ENCODE measurements at places on chromosomes 6 and 20.
A peak's percentile ranks its signal among the peaks of the same experiment; 100 is the strongest.

GRCh38 chr20:38633577-38634093 lies 32.0 kb downstream of the ARHGAP40 start:
- DNase-seq = peak; percentile 56

GRCh38 chr20:56518721-56519398 lies 5.7 kb upstream of the FAM209A start:
- DNase-seq = no peak

DNA sequence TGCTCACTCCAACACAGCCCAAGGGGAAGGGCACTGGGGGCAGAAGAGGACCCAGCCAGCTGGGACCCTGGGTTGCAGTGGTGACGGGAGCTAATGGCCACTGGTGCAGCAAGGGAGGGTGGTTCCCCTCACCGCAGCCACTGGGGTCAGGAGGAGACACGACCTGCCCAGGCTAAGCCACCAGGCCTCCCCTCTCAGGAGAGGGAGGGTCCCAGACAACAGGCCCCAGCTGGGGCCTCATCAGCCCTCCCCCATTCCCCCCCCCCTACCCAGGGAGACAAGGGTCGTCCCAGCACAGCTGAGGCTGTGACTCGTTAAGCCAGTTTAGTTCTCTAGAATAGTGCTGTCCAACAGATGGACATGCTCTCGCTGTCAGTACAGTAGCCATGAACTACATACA lies 17.3 kb upstream of the MATN4 start:
- no peak for DNase-seq

DNA sequence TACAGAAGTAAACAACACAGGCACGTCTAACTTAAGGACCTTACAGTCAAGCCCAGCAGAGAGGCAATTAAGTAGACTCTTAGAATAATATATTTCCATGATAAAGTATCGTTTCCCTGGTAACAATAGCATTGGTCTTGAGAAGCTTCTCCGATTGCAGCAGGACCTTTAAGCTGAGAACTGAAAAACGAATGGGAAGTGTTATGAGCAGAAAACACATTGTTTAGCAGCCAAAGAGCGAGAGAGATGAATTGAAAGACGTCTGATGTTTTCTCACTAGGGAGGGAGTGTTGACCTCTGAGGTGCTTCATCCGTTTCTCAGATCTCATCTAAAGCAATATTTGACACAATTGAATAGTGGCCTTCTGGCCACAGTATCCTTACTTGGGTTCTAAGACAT lies 855 bp downstream of the BYSL start:
- peak; percentile 2 for DNase-seq

DNA sequence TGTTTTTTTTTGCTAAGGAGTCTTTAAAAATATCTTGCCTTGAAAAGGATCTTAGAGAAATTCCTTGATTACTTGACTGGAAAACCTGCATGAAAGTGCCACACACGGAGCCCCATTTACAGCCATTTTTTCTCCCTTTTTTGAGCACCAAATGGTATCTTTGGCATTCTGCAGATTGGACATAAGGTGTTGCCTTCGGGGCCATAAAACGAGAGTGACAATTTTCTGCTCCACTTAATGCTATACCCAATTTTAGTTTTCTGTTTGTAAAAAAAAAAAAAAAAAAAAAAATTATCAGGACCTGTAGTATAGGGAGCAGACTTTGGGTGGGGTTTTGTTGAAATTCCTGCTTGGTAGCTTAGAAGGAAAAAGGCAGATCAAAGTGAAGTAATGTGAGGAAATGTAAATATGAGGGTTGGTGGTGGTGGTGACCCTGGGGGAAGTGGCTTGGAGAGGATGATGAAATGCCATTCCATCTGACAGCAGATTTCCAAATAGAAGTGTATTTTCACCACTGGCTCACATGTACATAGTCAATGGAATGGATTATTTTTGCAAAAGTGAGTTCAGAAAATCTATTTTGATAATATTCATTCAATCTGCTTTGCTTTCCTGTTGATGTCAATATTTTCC lies 212.1 kb upstream of the SOX4 start:
- no peak for DNase-seq

- DNase-seq = no peak
Observed at GRCh38 chr20:50645253-50646068, 45.9 kb downstream of the RIPOR3 start.

DNA sequence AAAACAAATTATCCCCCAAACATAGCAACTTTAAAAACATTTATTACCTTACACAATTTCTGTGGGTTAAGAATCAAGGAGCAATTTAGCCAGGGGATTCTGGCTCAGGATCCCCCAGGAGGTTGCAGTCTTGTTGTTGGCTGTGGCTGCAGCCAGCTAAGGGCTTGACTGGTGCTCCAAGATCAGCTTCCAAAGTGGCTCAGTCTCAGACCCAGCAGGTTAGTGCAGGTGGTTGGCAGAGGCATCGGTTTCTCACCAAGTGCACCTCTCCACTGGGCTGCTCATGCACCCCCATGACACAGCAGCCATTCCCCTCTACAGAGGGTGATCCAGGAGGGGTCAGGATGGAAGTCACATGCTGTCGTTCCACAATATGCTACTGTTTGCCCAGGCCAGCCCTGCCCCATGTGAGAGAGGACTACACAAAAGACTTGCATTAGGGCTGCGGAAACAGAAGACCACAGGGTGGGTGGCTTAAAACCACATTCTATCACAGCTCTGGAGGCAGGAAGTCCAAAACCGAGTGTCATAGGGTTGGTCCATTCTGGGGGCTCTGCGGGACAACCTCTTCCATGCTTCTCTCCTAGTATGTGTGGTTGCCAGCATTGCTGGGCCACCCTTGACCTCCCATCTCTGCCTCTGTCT lies 125.8 kb downstream of the C6orf118 start:
- DNase-seq = no peak

DNA sequence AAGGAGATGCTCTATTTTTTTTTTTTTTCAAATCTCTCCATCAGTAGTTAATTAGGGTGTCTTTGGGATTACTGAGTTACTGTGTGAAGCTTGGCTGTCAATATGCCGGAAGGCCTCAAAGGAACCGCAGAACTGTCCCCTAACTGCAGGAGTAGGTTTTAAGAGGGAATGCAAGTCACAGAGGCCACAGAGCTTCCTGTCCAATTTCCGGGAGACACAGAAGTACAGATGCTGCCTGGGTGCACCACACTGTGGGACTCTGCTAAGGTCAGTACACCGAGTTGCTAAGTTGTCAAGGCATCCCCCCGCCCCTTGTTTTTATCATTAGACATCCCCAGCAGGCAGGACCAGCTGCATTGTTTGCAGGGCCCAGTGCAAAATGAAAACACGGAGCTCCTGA lies 120.2 kb upstream of the RAB32 start:
- no peak for DNase-seq

DNA sequence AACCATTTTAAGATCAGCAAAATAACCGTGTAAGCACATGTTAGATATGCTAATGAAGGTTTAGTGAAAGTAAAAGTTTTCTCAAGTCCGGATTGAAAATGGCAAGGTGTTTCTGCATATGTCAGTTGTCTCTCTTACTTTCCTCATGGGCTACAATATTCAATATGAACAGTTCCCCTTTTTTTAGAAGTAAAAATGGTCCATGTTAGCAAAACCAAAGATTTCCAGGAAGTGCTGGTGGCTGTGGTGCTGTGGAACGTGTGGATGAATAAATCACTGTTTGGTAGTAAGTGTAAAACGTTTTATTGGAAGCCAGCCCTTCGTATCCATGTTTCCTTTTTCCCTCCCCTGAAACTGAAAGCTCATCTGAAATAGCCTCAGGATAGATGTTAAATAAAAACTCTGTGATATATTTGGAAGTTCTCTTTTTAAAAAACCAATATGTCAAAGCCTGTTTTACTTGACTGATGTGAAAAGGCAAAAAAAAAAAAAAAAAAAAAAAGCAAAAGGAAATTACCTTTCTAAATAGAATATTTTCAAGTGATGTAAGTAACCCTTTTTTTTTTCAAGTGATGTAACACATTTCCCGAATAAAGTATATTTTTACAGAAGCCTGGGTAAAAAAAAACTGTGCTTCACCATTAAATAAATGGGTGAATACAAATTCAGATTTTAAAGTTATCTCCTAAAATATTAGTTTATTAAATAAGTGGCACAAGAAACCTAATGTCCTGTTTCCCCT lies 41.9 kb downstream of the PLEKHG1 start:
- DNase-seq = no peak

DNA sequence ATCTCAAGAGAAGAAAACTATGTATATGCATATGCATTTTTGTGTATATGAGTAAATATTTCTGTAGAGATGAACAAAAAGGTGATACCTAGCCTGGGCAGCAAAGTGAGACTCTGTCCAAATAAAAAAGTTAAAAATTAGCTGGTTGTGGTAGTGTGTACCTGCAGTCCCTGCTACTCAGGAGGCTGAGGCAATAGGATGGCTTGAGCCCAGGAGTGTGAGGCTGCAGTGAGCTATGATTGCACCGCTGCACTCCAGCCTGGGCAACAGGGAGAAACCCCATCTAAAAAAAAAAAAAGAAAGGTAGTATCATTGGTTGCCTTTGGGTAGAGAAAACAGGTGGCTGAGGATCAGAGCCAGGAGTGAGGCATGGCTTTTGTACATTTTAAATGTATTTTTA lies 50.9 kb downstream of the KLHL31 start:
- DNase-seq = no peak

DNA sequence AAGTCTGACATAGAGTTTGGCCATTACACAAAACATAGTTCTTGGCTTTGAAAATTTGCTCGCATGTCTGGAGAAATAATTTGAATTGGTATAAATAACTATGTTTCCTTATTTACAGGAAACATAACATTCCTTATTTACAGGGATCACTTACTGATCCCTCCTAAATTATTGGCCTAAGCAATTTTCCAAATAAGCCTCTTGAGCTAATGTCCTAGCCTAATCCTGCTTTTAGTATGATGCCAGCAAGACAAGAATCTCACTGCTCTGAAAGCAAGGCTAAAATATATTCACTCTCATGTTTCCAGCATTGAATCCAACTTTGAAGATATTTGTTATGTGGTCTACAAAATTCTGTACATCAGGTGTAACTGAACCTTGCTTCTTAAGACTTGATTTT lies 4.1 kb upstream of the TBC1D32 start:
- no peak for DNase-seq

- no peak for DNase-seq
Observed at GRCh38 chr20:48626226-48626937, 201.4 kb downstream of the PREX1 start.

GRCh38 chr6:167841981-167842380 lies 15.3 kb downstream of the AFDN start:
- no peak for DNase-seq
